ENCODE measurements at places on chromosomes 1 and 21.
A peak's percentile ranks its signal among the peaks of the same experiment; 100 is the strongest.

DNA sequence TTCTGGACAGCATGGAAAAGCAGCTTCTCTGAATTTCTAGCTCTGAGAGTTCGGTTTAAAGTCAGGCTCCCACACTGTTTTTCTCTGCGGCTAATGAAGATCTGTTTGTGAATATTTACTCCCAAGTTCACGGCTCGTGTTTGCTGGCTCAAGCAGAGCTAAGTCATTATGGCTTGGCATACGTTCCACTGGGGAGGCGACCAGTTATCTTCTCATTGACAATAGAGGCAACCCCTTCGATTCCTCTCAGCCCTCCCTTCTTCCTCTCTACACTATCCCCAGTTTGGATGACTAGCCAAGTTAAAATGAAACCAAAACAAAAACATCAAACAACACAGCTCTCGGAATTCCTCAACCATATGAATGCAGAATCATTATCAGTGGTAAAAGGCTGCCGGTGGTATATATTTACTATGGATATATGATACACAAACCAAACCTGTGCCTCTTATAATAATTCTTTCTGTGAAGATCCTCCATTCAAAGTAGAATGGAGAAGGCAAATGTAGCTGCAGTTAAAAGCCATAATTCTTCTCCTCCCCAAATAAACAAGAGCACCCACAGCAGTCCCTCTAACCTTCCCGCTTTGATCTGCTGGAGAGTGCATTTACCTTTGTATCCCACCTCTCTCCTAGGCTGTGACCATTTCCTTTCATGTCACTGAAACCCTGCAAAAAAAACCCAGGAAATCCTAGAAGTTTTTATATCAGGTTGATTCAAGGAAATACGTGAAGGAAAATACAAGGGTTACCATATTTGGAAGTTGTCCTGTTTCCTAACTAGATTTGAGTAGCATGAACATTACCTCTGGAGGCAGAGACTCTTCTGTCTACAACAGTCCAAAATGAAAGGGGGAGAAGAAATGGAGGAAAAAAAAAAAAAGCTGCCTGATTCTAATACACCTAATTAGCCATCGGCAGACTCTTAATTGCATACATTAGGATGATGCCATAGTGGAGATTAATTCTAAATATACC, 108.3 kb upstream of the USH2A start:
- DNase-seq = peak; percentile 58

DNA sequence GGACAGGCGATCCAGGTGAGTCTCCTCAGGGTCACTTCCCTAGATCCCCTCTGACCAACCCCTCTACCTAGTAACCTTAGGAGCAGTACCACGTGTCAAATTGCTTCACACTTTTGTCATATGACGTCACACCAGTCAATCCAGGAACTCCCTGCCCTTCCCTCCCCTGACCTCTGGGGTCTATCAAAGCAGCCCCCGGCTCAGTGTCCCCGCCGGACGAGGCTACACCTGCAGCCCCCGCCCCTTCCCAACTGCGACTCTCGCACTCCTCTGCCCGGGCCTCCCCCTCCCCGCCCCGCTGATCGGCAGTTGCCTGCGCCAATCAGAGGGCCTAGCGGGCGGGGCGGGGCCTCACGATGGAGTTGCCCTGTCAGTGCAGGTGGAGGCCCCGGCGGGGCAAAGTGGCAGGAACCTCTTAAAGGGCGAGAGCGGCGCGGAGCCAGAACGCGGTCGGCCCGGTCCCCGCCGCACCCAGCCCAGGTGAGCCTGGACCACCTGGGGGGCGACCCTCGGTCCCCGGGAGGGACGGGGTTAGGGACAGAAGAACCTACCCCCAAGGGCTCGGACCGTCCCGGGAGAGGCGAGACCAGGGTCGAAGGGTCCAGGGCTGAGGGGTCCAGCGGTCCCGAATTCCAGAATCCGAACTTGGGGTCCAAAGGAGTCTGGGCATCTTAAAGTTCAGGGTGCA, 27.5 kb upstream of the EPB41 start:
- DNase-seq = peak; percentile 71

GRCh38 chr1:47712596-47713299, 274.9 kb downstream of the FOXD2 start:
- DNase-seq = no peak

DNA sequence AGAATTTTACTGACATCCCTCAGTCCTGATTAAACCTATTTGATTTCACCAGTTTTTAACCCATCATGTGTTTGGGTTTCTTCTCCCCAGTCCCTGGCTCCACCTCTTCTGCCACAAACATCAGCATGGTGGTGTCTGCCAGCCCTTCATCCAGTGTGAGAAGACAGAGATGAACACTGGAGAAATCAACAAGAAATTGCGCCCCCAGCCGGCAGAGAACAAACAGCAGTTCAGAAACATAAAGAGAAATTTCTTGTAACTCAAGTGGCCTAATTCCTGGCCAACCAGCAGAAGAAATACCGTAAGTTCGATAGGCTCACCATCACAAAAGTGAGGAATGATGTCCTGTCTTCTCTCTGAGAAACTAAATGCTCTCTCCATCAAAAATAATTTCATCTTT, 18.3 kb downstream of the S100A11 start:
- peak; percentile 45 for DNase-seq

DNA sequence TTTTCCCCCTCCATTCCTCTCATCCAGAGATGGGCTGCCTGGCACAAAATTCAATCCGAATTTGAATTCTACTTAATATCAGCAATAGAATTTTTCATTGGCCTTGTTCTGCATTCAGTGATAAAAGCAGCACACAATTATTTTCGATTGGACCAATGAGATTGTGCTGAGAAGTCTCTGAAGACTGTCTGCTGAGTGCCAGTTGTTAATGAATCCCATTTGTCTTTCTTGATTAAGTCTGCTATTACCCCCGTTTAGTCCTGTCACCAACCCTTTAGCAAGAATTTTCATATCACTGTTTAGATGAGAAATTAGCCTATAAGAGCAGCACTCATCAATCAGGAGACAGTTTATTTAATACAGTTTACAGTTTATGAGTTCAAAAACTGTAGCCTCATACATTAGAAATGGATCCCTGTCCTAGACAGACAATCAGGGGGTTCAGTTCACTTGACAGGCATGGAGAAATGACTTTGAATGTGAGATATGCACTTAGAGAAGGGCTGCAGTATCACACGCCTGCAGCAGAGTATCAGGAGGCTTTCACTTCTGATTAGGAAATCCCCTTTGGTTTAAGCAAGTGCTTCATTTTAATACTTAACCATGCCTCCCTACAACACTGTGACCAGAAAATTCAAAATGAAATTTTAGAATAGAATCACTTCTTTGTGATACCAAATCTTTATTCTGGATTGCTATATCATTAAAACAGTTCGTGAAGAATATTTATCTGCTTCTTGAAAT, 304.7 kb upstream of the PTBP2 start:
- peak; percentile 26 for DNase-seq

- no peak for DNase-seq
These were observed 140.7 kb downstream of the HHAT start for GRCh38 chr1:210469441-210469840.

DNA sequence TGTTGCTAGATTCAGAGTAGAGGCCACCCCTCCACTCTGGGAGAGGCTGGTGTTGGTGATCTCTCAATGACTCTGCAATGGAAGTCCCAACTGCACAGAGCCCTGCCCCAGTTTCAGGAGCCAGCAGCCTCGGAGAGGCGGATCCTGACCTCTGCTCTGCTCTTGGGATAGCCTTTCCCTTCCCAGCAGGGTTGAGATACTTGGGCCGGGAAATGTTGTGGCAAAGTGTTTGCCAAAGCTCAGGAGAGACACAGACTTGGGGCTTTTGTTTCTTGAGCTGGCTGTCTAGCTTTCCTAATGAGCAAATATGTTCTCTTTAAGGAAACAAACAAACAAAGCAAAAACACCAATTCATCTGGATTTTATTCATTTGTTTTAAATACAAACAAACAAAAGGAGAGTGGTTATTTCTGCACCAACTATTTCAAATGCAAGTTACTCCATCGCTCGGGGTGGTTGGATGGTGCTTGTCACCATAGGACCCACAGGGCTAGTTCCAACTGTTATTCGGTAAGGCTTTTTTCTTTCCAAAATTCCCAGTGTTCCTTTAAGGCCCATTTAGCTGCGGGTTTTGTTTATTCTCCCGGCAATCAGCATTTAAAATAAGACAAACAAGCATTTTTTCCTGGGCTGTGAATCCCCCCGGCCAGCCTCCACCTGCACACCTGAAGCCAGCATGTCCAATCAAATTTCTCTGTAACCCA, 193.9 kb upstream of the LMO4 start:
- DNase-seq = no peak

DNA sequence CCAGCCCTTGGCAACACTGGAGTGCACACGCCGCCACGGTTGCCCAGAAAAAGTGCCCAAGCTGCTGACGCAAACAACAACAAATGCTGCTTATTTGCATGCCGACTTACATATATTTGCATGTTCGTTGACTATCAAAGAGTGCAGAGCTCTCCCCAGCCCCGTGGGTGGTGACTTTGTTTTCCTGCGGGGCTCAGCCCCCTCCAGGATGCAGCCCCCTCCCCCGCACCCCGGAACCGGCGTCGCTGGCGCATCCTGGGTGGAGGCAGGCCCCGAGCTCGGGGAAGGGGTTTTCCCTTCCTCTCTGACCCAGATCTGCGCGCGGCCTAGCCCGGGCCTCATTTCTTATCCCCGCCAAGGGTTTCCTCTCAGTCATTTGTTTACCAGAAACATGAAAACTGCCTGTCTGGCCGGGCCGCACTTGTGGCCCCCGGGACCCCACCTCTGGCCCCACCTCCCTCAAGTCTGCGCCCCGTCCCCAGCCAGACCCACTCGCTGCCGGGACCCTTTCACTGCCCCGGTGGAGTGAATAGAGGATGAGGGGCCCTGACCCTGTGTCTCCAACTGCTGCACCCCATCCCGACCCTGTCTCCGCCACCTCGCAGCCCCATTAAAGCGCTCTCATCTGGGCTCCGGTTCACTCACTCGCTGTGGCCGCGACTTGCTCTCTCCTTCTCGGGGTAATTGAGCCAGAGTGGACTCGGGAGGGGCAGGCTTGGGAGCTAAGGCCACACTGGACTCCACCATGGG, 5.5 kb downstream of the TNFRSF25 start:
- DNase-seq = no peak

DNA sequence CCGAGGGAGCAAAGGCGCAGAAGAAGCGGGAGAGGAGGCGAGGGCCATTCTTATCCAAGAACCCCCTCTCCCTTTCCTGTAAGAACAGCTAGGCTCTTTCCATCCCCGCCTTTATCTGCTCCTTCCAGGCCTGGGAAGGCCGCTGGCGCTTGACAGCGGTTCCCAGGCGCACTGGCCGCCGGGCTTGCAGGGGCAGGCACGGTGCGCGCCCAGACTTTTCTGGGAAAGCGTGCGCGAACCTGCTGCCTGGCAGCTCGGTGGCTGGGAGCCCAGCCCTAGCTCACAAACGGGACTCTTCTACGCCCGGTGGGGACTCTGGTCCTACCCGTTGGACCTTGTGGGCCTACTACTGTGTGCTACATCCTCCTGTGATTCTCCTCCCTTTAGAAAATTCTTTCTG, 8.8 kb upstream of the IFNLR1 start:
- no peak for DNase-seq

DNA sequence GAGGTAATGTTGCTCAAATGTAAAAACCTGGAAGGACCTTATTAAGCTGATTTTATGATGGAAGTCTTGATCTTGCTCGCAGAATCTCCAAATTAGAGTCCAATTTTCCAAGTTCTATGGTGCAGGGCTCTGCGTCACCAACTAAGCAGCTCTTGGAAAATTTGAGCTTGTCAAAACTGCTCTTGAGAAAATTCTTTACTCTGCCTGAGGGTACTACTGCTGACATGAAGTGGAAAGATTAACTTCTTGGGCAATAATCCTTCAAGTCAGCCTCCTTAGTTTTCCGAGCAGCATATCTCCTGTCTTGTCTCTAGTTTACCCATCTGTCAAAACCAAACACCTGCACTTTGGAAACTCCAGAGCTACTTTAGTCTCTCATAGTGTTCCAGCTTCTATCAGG, 293.7 kb downstream of the KCTD3 start:
- no peak for DNase-seq

DNA sequence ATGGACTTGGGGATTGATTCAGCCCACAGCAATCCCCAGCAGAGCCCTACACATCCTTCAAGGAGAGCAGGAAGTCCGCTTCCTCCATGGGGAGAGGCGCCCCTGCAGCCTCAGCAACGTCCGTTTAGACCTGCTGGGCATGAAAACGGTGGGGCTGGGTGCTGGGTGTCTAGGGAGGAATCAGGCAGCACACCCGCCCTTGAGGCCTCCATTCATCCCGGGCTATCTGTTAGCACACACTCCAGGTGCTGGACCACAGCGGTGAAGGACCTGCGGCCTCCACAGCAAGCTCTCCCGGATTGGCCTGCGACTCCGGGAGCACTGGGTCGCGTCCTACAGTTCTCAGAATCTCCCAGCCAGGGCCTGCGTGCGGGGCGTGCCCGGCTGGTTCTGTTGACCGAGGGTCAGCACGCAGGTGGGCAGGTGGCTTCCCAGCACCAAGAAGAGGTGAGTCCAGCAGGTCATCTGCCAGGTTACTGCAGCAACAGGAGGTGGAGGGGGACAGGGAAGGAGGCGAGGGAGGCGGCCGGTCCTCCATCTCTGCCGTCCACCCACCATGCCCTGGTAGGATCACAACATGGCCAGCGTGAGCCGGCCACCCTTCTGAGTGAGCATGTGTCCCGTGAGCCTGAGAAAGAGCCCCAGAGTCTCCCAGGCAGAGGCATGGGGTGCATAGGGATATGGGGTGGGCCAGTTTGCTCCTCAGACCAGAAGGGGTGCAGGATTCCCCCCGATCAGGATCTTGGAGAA, 96.6 kb downstream of the RIPK4 start:
- DNase-seq = no peak

GRCh38 chr1:221815660-221816059, 73.8 kb upstream of the DUSP10 start:
- DNase-seq = no peak

DNA sequence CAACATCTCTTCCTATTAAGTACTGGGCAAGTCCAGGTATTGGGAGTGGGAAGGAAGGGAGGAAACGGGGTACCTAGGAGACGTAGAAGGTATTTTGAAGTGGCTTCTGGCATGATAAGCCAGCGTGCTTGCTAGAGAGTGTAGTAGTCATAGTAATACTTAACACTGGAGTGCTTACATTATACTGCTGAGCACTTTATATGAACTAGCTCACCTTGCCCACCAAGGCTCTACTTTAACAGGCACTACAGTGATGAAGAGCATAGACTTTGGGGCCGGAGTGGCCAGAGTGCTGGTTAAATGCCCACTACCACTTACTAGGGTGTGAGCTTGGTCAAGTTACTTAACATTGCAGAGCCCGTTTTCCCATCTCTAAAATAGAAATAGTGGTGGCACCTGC, 61.7 kb downstream of the ACP6 start:
- DNase-seq = no peak

- DNase-seq = no peak
These were observed 31.6 kb downstream of the TMCC2 start for GRCh38 chr1:205259324-205259832.

Data from ELR (cell line).